ENCODE measurements at places on chromosomes 1 and 21. TPM values are rescaled to one million over a fixed set of nuclear protein-coding genes. Genes with fewer than 3 reads are reported as not detected.

ANKRD45 gene
- 1.5 TPM for total RNA-seq

KAZN gene
- 15.0 TPM for total RNA-seq

GJA4 gene
- 2.2 TPM for total RNA-seq

ZNF593 gene
- total RNA-seq = 26.2 TPM

FMN2 gene
- 2.5 TPM for total RNA-seq

RGS1 gene
- total RNA-seq = not detected

ANGEL2 gene
- total RNA-seq = 54.3 TPM

OPTC gene
- not detected for total RNA-seq

EFNA3 gene
- 13.6 TPM for total RNA-seq

SPRR2F gene
- total RNA-seq = not detected

DLGAP3 gene
- 13.7 TPM for total RNA-seq

IGSF9 gene
- total RNA-seq = 27.6 TPM

SNX7 gene
- total RNA-seq = 23.0 TPM

KRTAP11-1 gene
- total RNA-seq = not detected

- DNase-seq = no peak
Measured at GRCh38 chr21:31348188-31348587, 4.1 kb upstream of the TIAM1 start.

GRCh38 chr1:99656701-99657100, 10.8 kb downstream of the PALMD start:
- no peak for DNase-seq

- DNase-seq = peak; percentile 91
Measured at GRCh38 chr1:209692745-209693504, 11.7 kb upstream of the HSD11B1 start.

GRCh38 chr1:45535988-45536766, 14.4 kb upstream of the AKR1A1 start:
- DNase-seq = no peak

GRCh38 chr21:20377250-20377649, 621.0 kb upstream of the NCAM2 start:
- no peak for DNase-seq

GRCh38 chr1:176987016-176987415, 177.5 kb downstream of the ASTN1 start:
- DNase-seq = no peak

- no peak for DNase-seq
Measured at GRCh38 chr1:1928231-1929101, 9.4 kb upstream of the TMEM52 start.

DNA sequence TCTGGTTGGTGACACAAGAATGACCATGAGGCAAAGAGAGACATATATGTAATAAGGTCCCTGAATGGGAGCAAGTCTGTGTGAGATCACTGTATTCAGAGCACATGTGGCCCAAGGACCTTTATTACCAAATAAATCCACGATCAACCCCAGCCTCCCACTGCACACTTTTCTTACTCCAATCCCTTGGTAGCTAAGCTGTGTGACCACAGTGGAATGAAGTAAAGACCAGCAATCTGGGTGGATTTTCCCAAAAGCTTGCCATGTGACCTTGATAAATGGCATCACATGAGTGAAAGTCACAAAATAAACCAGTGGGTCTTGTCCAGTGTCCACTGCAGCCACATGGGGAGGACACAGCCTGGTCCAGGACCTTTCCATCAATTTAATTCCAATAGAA, 36.7 kb upstream of the TLR5 start:
- DNase-seq = no peak

DNA sequence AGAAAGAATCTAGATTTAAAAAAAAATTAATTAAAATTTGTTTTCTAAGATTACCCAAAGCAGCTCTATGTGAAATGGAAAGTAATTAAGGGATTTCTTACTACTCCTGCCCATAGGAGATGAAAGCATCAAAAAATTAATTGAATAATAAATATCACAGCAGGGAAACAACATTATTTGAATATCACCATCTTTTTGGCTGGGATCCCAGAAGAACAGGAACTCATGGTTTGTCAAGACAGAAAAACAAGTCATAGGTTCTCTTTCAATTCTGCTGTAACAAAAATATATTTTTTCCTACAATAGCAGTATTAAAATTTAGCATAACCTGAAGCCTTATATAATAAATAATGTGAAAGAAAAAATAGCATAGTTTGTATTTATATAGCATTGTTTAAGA, 1713.4 kb downstream of the NCAM2 start:
- DNase-seq = no peak

DNA sequence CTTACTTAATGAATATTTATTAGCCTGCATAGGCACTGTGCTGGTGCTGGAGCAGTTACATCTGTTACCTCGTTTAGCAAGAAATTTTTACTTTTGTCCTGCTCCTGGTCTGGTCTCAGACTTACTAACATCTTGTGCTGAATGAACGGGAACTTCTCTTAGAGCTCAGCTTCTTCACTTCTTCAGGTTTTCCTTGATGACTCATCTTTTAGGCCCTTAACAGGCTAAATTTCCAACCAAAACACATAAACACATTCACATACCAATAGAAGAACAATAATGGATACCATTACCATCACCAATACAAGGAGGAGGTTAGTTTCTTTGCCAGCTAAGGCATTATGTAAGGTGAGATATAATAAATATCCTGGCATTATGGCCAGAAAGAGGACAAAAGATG, 68.9 kb downstream of the IFI44 start:
- no peak for DNase-seq

- no peak for DNase-seq
Measured at GRCh38 chr1:64981601-64982533, 15.5 kb upstream of the JAK1 start.

DNA sequence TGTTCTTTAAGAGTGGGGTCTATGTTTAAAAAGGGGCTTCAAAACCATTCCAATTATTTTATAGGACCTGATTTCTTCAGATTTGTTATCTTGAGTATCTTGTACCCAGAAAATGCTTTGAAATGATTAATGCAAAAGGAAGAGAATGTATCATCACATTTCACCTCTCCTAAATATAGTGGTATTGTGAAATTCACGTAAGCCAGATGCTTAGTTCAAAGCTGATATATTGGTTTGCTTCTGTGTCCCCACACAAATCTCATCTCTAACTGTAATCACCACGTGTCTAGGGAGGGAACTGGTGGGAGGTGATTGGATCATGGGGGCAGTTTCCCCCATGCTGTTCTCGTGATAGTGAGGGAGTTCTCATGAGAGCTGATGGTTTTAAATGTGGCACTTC, 8.5 kb downstream of the SOAT1 start:
- no peak for DNase-seq

- no peak for DNase-seq
Measured at GRCh38 chr1:187655104-187655503, 826.4 kb downstream of the PLA2G4A start.

GRCh38 chr1:41364442-41365319, 3.4 kb downstream of the FOXO6 start:
- no peak for DNase-seq

GRCh38 chr1:165828669-165829329, 1.4 kb downstream of the UCK2 start:
- DNase-seq = peak; percentile 85

GRCh38 chr1:33852711-33853110, 11.2 kb upstream of the HMGB4 start:
- DNase-seq = no peak

DNA sequence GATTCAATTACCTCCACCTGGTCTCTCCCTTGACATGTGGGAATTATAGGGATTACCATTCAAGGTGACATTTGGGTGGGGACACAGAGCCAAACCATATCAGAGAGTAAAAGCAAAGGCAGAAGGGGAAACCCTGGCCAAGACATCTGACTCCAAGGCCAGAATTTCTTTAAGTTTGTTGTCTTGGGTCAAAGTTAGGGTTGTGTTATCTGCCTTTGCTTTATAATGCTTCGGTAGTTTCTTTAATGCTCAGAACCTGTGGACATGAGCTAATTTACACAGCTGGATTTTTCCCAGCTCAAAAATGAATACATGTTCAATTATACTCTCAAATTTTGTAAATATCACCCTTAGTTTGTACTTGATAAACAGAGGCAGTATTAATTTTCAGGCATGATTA, 1074.4 kb downstream of the ADGRL2 start:
- DNase-seq = no peak

GRCh38 chr1:177871613-177872307, 98.1 kb downstream of the SEC16B start:
- DNase-seq = no peak

DNA sequence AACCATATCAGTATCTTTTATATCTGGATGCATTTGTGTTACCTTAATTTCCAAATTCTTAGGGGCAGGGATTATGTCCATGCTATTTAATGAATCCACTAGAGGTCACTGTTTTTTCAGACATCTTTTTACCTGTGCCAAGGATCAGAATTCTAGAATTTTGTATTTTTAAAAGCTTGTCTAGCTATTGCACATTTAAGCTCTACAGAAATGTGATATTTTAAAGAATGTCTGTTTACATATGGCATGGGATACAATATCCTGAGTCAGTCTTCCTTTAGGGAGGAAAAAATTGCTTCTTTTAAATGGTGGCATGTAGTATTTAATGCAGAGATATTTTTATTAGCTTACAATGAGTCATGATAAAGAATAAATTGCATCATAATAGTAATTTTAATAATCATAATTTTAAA, 11.3 kb downstream of the RPAP2 start:
- DNase-seq = peak; percentile 42

GRCh38 chr1:28716336-28716735, 20.4 kb upstream of the YTHDF2 start:
- DNase-seq = no peak

DNA sequence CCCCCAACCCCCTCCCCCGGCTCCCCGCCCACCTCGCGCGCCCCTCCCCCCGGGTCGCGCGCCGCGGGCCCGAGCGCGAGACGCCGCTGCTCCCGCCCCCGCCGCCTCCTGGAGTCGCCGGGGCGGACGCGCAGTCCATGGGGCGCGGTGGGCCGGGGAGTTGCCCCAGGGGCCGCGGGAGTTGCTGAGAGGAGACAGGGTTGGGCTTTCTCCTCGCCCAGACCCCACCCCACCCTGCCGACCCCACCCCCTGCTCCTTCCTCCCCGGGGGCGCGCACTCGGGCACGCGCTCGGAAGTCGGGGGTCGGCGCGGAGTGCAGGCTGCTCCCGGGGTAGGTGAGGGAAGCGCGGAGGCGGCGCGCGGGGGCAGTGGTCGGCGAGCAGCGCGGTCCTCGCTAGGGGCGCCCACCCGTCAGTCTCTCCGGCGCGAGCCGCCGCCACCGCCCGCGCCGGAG, at the start of gene LAMC1:
Gene LAMC1, plus strand, starts transcription at position 275 of the 455 bp plus-strand sequence. CDS start 297 bp downstream, outside the sequence.
- peak; percentile 95 for DNase-seq

DNA sequence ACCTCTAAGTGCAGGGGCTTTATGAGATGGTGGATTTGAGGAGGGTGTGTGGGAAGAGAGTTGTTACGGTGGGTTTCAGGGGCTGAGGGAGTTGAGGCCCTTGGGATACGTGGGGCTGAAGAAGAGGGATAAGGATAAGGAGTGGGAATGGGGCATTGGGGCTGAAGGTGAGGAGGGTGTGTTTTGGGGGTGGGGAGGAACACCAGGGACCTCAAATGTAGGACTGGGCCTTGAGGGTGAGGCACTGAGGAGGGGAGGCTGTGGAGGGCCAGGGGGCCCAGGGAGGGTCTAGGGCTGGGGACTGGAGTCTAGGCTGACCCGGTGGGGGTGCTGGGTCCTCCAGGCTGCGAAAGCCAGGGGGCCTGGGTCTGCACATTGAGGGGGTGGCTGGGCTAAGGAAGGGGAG, 1.2 kb upstream of the PLEKHM2 start:
- no peak for DNase-seq

- DNase-seq = peak; percentile 24
Measured at GRCh38 chr1:213014642-213015041, 1.0 kb downstream of the ANGEL2 start.

DNA sequence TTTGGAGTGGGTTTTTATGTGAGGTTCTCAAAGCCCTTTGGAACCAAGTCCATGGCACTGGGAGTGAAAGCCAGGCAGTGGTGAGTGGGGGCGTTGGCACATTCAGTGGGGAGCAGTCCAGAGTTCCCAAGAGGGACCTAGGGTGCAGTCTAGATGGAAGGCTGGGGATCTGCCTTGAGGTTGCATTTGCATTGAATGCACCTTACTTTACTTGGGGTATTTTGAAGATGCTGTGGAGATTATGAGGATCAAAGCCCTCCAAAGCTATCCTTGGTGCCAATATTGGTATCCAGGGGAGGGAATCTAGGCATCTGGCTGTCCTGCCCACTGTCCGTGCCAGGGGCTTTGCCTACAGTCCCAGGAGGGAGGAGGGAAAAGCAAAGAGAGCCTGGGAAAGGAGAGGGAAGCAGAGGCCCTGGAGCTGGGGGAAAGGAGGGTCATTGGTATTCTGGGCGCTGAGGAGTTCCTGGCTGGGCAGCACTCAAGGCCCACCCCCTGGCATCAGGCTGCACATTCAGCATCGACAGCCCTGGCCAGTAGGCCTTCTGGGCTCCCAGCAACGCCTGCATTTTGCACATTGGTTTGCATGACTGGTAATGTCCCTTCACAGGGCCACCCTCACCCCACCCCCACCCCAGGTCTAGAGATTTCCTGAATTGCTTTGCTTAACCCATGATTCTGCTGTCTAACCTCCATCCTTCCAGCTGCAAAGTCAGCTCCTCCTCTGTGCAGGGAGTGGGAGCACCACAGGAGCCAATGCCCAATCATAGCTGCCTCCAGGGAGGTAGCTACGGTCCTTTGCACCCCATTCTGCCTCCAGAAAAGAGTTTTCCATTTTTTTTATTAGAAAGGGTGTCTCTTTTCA, 843 bp upstream of the BCAN start:
- DNase-seq = no peak

GRCh38 chr1:46021046-46021996, 111.1 kb downstream of the PIK3R3 start:
- no peak for DNase-seq

GRCh38 chr21:42441963-42442362, 38.3 kb downstream of the UBASH3A start:
- DNase-seq = no peak

DNA sequence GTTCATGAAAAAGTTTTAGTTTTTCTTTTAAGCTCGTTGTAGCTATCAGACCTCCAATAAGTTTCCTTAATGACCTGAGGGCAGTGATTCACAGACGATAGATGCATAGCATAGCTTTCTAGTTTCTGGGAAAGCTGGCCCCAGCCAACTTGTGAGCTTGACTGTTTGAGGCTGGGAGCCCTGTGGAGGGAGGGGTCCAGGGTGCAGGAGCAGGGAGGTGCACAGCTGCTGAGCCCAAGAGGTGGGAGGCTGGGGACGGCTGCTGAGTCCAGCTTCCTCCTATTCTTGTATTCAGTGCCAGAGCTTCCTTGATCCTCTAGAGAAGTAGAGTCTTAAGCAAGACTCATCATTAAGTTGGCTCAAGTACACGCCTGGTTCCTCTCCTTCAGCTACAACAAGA, 11.0 kb upstream of the AVPR1B start:
- no peak for DNase-seq

GRCh38 chr1:30028939-30029338, 694.4 kb downstream of the MATN1 start:
- DNase-seq = no peak

GRCh38 chr1:40658751-40659648, 6.5 kb downstream of the RIMS3 start:
- no peak for DNase-seq

- no peak for DNase-seq
Measured at GRCh38 chr1:21592086-21592865, 76.9 kb downstream of the RAP1GAP start.
